Activated CD8-positive, alpha-beta T cell treated with anti-CD3 and anti-CD28 coated beads for 36 hours (primary cell): ENCODE measurements at places on chromosomes 2 and 18.

GRCh38 chr2:38170067-38170466 is 94.1 kb upstream of the CYP1B1 start:
- no peak for DNase-seq

DNA sequence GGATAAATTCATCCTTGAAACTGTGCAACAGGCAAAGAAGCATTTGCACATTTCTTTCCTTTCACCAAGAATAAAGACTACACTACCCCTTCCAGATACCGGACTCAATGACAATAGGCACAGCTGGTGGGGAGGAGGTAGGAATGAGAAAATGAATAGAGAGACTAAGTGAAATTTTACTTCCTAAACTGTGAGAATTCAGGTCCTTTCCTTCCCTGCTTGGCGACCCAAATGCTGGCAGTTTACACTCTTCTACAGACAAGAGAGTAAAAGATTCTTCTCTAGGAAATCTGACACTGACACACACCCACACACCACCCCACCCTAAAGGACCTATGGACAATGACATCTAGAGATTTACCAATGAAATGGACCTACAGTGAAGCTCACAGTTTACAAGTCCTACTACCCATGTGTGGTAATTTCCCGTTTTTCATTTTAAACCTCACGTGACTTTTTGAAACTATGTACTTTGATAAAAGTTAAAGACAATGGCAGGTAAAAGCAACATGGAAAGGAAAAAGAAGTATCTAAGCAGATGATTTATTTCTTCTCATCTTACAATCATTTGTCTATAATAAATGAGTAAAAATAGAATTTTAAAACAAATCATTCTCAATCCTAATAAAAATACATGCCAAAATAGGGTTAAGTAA is 27.9 kb downstream of the REV1 start:
- no peak for DNase-seq

GRCh38 chr2:126307740-126308139 is 348.2 kb upstream of the GYPC start:
- DNase-seq = no peak

GRCh38 chr18:79606621-79607331 is 72.8 kb upstream of the CTDP1 start:
- DNase-seq = no peak
